Activated CD8-positive, alpha-beta memory T cell treated with anti-CD3 and anti-CD28 coated beads for 1 hour (primary cell): ENCODE measurements at places on chromosomes 2 and 18.

DNA sequence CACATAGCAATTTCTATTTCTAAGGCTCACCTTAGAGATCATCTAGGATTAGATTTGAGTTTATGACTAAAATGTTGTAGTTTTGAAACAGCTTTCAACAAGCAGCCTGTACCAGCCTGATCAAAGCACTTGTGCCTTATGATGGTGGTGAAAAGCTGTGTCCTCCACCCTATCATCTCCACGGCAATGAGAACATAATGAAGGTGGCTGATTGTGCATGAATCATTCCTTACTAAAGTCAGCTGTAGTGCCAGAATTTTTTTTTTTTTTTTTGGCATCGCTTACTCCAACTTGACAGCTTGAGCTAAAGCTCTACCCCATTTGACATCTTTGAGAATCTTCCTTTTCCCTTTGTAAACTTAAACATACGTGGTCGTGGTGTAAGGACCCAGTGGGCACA, 86.0 kb downstream of the DCC start:
- DNase-seq, result no peak

DNA sequence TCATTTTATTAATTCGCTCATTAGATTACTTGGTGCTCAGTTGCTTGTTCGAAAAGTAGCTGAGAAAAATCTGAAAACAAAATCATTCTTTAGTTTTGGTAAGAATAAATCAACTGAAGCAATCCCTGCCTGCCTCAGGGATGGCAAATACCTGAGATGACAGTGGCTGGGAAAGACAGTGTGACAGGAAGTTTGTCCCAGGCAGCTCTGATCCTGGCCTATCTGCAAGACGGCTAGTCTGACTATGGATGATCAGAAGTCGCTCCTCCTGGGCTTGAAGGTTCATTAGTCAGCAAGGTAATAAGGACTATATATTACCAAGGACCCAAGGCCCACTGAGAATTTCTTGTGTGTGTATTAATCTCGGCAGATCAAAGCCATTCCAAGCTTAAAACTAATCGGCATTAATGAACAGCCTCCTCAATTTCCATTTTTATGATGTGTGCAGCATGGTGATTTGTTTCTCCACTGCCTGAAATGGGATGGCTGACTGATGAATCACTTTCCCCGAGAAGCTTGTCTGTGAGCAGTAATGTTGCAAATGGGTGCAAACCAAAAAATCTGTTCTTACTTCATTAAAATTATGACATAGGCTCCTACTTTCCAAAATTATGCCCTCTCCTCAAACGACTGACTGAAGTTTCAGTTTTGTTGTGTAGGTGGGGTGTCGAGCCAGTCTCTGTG, 199.9 kb downstream of the ACTR3 start:
- no peak for DNase-seq

DNA sequence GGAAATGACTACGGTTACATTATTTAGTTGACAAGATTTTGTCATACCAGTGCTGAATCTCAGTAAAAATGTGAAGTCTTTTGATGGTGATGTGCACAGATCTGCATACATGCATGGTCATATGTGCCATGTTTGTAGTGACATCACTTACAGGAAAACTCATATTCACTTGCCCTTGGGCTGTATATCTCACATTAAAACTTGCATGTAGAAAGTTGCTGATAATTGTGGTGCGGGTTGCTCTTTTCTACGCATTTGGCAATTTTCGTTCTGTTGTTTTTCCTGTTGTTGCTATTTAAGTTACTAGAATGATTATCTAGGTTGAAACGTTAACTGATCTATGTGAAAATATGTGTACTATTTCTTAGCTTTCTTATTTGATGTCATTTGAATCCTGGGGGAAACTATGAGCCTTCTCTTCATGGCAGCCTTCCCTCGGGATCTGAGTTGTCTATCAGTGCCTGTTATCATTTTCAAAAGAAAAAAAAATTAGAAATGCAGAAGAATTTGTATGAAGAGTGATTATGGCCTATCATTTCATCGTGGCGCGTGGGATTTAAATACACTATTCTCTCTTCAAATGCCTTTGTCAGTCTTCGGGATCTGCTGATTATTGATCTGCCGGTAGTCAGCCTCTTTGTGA, 296.6 kb downstream of the TMX3 start:
- no peak for DNase-seq

GRCh38 chr2:183162362-183162761, 38.1 kb downstream of the NUP35 start:
- no peak for DNase-seq

DNA sequence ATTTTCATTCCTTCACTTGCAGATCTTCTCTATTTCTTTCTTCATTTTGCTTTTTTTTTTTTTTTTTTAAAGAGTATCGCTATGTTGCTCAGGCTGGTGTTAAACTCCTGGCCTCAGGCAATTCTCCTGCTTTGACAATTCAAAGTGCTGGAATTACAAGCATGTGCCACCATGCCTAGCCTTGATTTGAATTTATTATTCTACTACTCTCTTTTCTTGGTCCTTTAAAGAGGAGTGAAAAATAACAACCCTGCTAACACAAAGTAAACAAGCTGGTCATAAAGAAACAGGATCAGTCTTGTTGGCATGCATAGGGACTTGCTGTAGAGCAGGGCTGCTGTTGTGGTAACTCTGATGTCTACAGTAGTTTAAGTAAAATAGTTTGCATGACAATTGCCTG, 1615.3 kb upstream of the ZEB2 start:
- DNase-seq, result no peak

GRCh38 chr18:79647307-79647706, 32.3 kb upstream of the CTDP1 start:
- no peak for DNase-seq

DNA sequence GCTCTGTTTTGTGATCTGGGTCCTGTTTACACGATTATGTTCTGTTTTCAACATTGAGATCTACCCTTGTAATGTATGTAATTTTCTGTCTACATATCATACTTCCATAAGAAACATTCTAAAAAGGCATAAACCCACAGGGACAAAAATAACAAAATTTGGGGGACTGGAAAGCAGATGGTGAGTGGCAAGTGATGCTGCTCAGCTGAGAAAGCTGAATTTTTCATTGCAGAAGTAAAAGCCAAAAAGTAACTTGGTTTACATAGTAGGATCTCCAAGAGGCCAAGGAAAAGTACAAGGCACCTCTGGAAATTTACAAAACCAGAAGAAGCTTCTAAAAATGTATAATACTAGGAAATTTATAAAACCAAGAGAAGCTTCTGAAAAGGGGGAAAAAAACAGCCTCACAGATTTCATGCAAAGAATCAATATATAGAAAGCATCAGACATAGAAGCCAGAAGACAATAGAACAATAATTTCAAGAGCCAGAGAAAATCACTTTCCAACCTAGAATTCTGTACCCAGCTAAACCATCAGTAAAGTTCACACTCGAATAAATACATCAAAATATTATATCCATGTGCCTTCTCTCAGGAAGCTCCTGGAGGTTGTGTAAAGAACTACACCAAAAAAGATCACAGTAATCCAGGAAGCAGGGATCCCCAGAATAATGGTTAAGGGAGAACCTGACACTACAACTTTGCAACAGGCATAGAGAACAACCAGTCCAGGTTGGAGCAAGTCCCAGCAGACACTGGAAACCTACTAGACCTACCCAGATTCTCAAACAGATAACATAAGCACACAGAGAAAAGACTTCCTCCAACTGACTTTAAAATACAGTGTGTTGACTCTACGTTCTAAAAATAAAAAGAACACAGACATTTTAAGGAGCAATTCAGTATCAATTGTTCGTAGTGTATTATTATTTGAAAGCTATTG, 401.7 kb upstream of the HS6ST1 start:
- no peak for DNase-seq

- no peak for DNase-seq
Observed at GRCh38 chr2:205014201-205014600, 468.9 kb downstream of the PARD3B start.

- no peak for DNase-seq
Observed at GRCh38 chr2:175445281-175445680, 263.8 kb upstream of the ATP5MC3 start.

DNA sequence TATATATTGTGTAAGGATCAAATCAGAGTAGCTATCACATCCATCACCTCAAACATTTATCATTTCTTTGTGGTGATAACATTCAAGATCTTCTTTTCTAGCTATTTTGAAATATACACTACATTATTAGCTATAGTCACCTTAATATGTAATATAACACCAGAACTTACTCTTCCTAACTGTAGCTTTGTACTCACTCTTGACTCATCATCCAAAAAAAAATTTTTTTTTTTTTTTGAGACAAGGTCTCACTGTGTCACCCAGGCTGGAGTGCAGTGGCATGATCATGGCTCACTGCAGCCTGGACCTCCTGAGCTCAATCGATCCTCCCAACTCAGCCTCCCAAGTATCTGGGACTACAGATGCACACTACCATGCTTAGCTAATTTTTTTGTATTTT, 153.3 kb downstream of the EML6 start:
- no peak for DNase-seq

DNA sequence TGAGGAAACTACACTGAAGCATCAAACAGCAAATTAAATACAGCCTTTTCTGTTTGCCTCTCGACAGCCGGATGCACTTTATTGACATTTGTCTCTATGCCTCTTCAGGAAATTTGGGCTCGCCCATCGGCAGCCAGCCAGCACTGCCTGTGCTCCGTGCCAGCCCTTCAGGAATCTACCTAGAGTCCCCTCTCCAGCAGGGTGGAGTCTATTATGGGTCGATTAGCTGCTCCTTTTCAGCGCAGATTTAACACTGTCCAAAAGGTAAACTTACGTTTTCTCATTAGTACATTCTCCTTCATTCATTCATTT, 91.5 kb downstream of the MYCN start:
- no peak for DNase-seq

GRCh38 chr2:193843675-193844074, 1648.9 kb upstream of the TMEFF2 start:
- DNase-seq, result no peak

- DNase-seq, result no peak
Observed at GRCh38 chr18:55244546-55244945, 285.3 kb upstream of the CCDC68 start.

DNA sequence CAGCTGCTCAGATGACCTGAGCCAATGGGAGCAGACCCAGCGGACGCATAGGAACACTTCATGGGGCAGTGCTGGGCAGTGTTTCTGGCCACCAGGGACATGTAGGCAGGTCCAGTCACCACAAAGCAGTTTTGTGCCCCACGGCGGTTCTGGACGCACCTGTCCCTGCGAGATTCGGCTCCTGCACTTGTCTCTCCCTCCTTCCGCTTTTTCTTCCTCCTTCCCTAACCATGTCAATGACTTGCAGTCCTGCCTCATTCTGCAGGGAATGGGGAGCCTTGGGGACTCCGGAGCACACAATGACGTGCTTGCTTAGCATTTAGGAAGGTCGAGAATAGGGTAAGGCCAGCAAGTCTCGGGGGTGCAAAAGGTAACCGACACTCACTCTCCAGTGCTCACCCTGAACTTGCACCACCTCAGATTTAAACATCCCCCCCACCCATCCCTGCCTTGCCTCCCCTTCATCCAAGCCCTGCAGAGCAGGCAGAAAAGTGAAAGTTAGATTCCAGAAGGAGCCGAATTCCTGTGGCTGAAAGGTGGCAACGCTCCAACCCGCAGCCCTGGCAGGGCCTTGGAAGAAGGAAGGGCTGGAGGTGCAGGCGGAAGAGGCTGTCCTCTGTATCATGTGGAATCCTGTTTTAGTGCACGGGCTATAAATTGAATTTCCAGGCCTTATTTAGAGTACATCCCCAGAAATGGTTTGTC, 40.5 kb upstream of the ATG16L1 start:
- DNase-seq, result no peak
